NCI-H774 (cell line): ENCODE measurements at places on chromosomes 3 and 15.

GRCh38 chr3:189325454-189325853 is 153.7 kb downstream of the TPRG1 start:
- no peak for DNase-seq

GRCh38 chr15:92079047-92079446 is 225.5 kb downstream of the SLCO3A1 start:
- no peak for DNase-seq

- no peak for DNase-seq
Observed at GRCh38 chr3:156459434-156459833, 95.5 kb downstream of the SSR3 start.

- no peak for DNase-seq
Observed at GRCh38 chr3:155948476-155948875, 78.0 kb downstream of the GMPS start.

DNA sequence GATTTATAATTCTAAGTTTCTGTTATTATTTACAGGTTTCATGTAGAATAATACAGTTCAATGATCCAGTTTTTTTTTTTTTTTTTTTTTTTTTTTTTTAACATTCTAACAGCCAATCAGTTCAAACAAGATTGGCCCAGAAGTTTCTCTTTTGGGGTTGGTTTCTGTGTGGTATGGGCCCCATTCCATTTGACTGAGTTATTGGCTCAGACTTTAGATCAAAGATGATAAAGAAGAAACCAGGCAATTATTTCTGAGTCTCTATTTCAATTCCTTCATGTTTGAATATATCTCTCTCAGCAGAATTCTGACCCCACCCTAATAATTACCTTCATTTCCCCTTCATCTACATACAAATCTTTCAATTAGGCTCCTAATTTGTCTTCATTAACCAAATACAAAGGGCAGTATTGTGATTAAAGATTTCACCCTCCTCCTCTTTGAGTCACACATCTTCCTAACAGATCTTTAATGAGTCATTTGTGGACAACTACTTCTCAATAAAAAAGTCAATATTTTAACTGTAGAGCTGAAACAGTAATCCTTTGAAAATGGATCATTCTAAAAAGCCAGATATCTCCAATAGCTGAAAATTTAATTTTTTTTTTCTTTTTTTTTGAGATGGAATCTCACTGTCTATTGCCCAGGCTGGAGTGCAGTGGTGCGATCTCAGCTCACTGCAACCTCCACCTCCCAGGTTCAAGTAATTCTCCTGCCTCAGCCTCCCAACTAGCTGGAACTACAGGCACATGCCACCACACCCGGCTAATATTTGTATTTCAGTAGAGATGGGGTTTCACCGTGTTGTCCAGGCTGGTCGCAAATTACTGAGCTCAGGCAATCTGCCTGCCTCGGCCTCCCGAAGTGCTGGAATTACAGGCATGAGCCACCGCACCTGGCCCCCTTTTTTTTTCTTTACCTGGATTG is 878.8 kb downstream of the NAALADL2 start:
- no peak for DNase-seq

- DNase-seq, result no peak
Observed at GRCh38 chr15:80182611-80183261, 29.9 kb downstream of the FAH start.
